ENCODE measurements at places on chromosomes 16 and 17.

DNA sequence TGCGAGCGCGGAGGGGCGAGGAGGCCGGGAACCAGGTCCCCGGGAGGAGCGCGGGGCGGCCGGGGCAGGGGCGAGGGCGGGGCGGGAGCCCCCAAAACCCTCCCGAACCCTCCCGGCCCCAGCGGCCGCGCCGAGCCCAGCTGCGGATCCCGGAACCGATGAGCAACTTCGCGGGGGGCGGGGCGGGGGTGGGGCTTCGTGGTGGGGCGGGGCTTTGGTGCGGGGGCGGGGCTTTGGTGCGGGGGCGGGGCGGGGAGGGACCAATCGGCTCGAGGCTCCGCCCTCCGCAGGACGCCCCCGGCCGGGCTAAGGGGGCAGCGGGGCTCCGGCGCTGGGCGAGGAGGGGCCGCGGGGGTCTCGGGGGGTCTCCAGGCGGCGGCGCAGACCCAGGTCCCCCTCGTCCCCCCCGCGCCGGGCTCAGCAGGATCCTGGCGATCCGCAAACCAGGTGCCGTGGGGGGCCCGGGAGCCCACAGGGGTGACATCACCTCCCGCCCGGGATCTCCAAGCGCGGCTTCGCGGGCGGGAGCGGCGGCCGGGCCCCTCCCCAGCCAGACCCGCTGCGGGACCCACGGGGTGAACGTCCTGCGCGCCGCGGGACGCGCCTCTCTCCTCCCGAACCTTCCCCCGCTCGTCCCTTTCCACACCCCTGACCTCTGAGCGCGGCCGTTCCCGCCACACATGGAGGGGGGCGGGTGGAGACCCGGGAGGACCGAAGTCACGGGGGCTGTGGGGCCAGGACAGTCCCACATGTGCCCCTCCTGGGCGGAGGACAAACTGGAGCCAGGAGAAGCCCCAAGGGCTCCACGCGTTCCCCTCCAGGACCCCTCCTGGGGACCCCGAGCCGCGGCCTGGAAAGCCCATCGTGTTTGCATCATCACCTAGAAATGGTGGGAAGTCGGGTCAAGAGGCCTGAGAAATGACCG lies at the start of gene ABR:
Gene ABR (minus strand): TSS at position 164 of the 925 bp plus-strand sequence. CDS start 254 bp downstream, outside the sequence.
- no peak for DNase-seq

GRCh38 chr17:1022278-1023024 lies 25.5 kb downstream of the TIMM22 start:
- no peak for DNase-seq

GRCh38 chr16:2223942-2224486 lies 623 bp downstream of the E4F1 start:
- no peak for DNase-seq

GRCh38 chr17:82684228-82684841 lies 14.2 kb downstream of the RAB40B start:
- DNase-seq, result no peak

DNA sequence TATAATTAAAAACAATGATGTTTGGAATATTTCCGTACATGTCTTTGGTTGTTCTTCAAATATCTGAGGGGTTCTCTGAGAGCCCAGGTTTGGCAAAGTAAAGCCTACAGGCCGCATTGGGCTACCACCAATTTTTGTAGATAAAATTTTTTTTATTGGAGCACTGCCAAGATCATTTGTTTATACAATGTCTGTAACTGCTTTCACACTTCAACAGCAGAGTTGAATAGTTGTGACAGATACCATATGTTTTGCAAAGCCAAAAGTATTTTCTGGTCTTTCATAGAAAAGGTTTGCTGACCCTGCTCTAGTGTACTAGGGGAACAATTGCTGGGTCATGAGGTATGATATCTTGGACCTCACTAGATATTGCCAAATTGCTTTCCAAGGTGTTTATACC lies 10.5 kb downstream of the PPM1D start:
- no peak for DNase-seq

GRCh38 chr17:28740406-28741357 lies 3.1 kb upstream of the TRAF4 start:
- no peak for DNase-seq

DNA sequence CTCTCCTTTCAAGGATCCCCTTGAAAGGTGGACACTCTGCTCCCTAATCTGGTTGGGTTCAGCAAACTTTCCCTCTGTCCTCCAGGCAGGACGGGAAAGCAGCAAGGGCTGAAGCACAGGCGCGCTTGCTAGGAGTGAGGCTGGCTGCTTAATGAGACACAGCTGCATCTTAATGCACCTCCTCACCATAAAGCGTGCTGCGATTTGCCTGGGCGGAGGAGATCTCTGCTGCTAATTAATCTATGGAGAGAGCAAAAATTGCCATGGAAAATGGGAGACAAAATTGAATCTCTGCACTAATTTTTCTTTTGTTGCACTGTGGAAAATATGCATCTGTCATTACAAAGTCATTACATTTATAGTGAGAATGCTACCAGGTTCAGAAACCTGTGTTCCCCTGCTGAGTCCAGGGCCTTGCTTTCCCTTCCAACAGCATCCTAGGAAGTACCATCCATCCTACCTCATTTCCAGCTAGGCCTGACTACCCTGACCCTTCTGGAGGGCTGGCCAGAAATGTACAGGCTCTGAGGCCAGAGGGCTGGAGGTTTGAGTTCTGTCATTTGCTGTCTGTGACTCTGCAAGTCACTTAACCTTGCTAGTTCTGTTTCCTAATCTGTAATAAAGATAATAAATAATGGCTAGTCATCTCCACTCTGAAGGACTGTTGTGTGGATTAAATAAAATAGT lies 43.5 kb upstream of the BCAR1 start:
- no peak for DNase-seq
